ENCODE measurements at places on chromosomes 4 and X. TPM values are rescaled to one million over a fixed set of nuclear protein-coding genes. Genes with fewer than 3 reads are reported as not detected.

DNA sequence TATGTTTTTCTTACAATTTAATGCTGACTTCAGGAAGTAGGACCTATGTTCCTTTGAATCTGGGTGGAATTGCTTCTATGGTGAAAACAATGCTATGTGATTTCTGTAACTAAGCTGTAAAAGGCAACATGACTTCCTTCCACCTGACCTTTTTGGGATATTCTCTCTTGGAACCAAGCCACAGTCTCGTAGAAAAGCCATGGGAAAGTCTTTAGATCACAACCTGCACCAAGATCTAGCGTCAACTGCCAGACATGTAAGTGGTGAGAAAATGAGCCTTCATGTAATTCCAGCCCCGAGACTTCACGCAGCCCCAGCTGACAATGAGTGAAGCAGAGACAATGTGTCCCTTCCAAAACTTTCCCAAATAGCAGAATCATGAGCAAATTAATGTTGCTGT is 297.0 kb upstream of the DCAF8L1 start:
- no peak for DNase-seq

- no peak for DNase-seq
Observed at GRCh38 chrX:139936259-139936658, 3.4 kb upstream of the ATP11C start.

DNA sequence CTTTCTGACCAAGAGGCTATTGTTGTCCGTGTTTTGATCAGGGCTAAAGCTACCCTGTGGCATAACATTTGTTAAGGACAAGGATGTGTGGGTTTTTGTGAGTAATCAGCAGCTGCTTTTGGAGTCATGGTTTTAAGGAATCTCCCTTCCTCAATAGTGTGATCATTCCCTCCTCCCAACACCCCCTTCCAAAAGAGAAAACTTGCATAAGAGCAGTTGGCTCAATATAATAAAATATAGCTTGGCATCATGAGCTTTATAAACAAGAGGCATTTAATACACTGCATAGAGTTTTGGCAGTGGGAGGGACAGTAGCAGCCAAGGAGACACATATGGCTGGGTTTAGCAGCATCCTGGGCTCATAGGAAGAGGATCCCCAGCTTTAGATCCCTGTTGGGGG is 84.7 kb downstream of the NHS start:
- no peak for DNase-seq

GRCh38 chrX:16433021-16433420 is 216.9 kb upstream of the S100G start:
- DNase-seq = no peak

- DNase-seq = no peak
Observed at GRCh38 chr4:17126321-17126966, 228.0 kb upstream of the LDB2 start.

GRCh38 chrX:63718010-63718694 is 66.9 kb downstream of the ARHGEF9 start:
- no peak for DNase-seq

- no peak for DNase-seq
Observed at GRCh38 chrX:24100713-24101112, 46.0 kb downstream of the EIF2S3 start.

DNA sequence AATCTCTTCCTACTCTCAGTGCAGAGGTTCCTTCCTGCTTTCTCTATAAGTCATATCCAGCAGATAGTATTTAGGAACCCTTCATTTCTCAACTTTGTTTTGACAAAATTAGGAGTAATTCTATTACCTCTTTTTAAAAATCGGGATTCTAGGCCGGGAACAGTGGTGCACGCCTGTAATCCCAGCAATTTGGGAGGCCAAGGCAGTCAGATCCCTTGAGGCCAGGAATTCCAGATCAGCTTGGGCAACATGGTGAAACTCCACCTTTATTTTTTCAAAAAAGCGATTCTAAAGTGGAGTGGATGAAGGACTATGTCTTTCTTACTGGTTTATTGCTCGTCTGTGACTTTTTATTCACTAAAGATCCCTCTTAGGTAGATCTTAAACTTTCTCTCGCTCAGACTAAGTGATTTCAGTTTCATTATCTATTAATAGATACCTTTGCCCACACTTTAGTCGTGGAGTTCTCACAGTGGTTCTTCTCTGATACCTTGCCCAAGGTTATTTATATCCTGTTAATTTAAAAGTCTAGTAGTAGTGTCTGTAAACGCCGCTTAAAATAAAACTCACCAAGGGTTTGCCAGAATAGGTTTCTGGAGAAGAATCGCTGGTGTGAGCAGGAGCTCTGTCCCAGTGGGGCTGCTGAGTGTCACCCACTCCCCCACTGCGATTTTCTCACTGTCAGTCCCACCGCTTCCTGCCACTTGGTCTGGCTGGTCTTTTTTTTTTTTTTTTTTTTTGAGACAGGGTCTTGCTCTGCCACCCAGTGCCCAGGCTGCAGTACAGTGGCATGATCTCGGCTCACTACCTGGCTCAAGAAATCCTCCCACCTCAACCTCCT is 27.0 kb upstream of the TMEM131L start:
- peak; percentile 9 for DNase-seq

DNA sequence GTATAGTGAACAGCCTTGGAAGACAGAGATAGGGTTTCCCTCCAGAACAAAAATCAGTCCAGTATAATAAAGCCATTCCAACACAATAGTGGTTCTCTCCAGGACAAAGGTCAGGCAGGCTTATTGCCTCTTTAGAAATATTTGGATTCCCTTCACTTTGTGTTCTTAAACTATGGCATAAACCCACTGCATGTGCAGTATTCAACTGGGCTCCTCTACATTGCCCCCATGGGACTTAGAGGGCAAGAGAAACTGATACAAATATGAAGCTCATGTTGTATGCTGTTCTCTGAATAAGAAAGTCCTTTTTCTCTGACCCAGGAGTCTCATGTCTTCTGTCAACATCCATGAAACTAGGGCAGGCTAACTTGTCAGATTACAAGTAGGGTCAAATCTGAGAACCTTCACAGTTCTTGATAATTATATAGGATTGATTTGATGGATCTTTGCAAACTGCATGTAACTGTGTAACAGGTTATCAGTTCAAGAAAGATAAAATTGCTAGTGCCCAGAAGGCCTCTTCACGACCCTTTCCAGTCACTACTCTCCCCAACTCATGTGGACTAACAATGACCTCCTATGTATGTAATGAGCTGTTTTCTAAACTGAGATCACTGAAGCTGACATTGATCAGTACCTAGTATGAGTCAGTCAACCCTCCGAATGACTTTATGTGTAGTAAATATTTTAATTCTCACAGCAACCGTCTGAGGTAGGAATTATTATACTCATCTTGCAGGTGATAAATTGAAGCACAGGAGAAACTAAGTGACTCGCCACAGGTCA is 31.9 kb upstream of the FAM9C start:
- DNase-seq = no peak

- DNase-seq = no peak
Observed at GRCh38 chr4:146165221-146165620, 10.3 kb upstream of the LSM6 start.

DNA sequence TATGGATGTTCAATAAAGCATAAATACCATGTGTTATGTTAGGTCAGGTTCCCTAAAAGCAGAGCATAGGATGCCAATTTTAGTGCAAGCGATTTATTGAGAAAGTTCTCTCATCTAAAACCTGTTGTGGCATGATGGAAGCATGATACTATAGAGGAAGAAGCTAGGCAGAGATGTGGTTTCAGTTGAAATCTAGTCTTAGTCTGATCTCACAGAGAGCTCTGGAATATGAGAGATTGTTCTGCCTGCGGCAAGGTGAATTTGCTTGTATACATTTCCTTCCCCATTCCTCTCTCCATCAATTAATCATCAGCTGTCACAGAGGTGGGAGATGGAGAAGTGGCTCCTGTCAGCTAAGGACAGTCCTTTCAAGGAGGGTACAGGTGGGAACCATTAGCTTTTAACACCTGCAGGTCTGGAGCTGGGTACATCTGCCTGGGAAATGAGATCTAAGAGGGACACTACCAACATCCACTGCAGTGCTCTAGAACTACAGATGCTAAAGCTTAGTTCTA is 252.4 kb downstream of the CFAP299 start:
- no peak for DNase-seq

DNA sequence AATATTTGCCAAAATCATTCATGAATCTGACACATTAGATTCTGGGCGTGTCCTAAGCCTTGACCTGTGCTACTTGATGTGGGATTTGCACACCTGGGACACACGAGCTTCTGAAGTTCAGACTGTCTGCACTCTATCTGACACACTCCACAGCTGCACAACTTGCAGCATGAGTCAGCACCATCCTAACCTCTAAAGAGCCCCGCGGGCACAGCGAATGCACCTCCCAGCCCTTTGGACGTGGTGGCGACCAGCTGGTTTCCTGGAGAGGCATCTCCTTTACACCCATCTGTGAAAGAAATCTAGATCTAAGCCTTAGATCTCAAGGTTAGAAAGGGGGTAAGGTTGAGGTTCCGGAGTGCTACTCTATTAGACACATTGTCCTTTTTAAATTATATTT is 69.2 kb downstream of the SORBS2 start:
- no peak for DNase-seq

GRCh38 chr4:40178672-40179071 is 18.2 kb upstream of the RHOH start:
- no peak for DNase-seq

- DNase-seq = no peak
Observed at GRCh38 chrX:133660281-133660680, 245.0 kb upstream of the GPC4 start.

- DNase-seq = peak; percentile 70
Observed at GRCh38 chrX:107672955-107673378, 44.7 kb downstream of the PRPS1 start.

- DNase-seq = no peak
Observed at GRCh38 chrX:33161829-33162228, 49.5 kb downstream of the DMD start.

GRCh38 chr4:83703752-83704151 is 167.8 kb downstream of the GPAT3 start:
- no peak for DNase-seq

- DNase-seq = no peak
Observed at GRCh38 chrX:40349251-40349650, 231.5 kb upstream of the ATP6AP2 start.

DNA sequence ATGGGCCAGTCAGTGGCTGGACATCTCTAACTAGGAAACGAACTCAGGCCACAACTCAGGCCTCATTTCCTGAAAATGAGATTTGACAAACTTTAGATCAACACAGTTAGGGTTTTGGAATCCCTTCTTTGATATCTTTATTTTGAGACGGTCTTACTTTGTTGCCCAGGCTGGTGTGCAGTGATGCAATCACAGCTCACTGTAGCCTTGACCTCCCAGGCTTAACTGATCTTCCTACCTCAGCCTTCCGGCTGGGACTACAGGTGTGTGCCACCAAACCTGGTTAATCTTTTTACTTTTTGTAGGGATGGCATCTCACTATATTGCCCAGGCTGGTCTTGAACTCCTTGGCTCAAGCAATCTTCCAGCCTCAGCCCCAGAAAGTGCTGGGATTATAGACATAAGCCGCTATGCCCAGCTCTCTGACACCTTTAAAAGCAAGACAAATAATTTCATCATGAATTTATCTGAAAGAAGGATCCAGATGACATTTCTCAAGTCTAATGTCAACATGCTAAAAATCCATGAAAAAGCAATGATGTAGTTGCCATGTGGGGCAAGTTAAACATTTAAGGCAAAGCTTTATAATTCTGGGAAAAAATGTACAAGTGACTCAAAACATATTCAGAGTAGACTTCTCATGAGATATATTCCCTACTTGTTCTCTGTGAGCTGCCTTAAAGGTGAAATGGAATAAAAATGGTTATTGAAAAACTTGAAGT is 89.1 kb upstream of the CBR4 start:
- no peak for DNase-seq

GRCh38 chr4:93828332-93828994 is at the start of gene ATOH1:
Gene ATOH1, plus strand, starts transcription at chr4:93828753. Its CDS starts 174 bp downstream, at chr4:93828927.
- DNase-seq = no peak

- no peak for DNase-seq
Observed at GRCh38 chrX:154140206-154140605, 3.8 kb upstream of the OPN1LW start.

DNA sequence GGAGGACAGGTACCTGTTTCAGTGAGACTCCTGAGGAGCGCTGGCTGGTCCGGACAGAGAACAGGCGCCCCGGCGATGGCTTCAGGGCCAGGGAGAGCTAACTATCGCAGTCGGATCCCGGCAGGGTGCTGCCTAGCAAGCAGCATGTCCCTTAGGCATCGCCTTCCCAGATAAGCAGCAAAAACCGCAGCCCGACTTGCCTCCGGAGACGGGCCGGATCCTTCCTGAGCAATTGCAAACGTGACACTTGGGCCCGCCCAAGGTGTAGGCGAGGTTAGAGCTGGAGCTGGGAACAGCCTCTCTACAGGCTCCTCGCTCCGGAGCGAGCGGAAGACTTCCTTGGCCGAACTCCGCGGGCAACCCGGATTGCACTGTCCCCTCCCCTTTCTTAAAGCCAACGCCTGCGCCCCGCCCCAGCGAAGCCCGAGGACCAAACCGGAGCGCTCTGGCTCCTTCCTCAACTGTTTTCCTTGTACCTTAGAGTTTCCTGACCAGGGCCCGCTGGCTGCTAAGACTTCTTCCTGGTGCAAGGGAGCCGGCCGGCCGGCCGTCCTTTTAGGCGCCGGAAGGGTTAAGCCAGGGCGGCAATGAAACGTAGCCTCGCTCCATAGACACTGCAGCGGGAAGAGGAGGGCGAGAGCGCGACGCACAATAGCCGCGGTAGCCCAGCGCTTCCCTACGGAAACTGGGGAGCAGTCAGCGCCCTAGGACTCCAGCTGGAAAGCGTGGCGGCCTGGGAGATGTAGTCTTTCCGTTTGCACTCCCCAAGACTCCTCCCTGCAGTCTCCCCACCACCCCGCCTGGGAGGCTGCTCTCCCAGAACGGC is at the start of gene OPHN1:
Gene OPHN1 (minus strand): TSS at position 341 of the 826 bp plus-strand sequence. CDS start 475 bp downstream, outside the sequence.
- DNase-seq = no peak

DNA sequence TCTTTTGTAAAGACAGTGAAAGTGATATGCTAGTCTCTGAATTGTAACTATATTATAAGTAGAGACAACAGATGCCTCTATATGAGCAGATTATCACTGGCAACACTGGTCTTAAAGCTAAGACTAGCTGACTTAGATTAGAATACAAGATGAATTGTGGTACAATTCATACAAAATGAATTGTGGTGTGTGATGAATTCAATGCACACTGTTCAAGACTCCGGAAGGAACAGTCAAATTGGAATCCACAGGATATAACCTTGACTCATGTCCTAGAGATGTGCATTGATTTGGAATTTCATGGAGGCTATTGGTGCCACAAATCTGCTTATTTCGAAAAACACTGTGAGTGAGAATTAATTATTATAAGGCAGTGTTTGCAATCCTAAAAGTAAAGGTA is 701.8 kb downstream of the PCDH7 start:
- no peak for DNase-seq

- no peak for DNase-seq
Observed at GRCh38 chrX:24005028-24005427, 22.0 kb downstream of the KLHL15 start.

GRCh38 chr4:162131256-162131655 is 32.5 kb downstream of the FSTL5 start:
- DNase-seq = no peak

- no peak for DNase-seq
Observed at GRCh38 chr4:116599859-116600258, 485.5 kb downstream of the TRAM1L1 start.

The MAGEB1 gene
- total RNA-seq = not detected

The CHRNA9 gene
- not detected for total RNA-seq

The PDGFC gene
- total RNA-seq = not detected

The BCLAF3 gene
- 6.2 TPM for total RNA-seq

The KDR gene
- not detected for total RNA-seq

The XPNPEP2 gene
- total RNA-seq = 0.24 TPM

The QDPR gene
- 28.7 TPM for total RNA-seq

The CXCL3 gene
- total RNA-seq = 0.18 TPM

The MANBA gene
- 8.0 TPM for total RNA-seq

The POLN gene
- total RNA-seq = 2.1 TPM

The CENPVL1 gene
- total RNA-seq = not detected

The FRG2 gene
- total RNA-seq = not detected

The DMP1 gene
- not detected for total RNA-seq

Measured in activated T-helper 1 cell treated with anti-CD3 and anti-CD28 coated beads, Interleukin-12 subunit alpha, Interleukin-12 subunit beta, Interleukin-2, Interleukin-4 antibody, amounts not matched to agents 30 ng/mL and 10 ng/mL and 1 ng/mL, durations not matched to agents 14 hours and 24 hours and 36 hours (primary cell).